Fibroblast of skin of right quadriceps (primary cell): ENCODE measurements at places on chromosomes 7 and 10.
A peak's percentile ranks its signal among the peaks of the same experiment; 100 is the strongest.

GRCh38 chr7:16409777-16410176 lies 11.6 kb downstream of the CRPPA start:
- DNase-seq: no peak

GRCh38 chr7:92633211-92633906 lies 43.2 kb upstream of the FAM133B start:
- DNase-seq: peak; percentile 94

GRCh38 chr7:75563171-75563570 lies 71.1 kb downstream of the SPDYE5 start:
- no peak for DNase-seq

DNA sequence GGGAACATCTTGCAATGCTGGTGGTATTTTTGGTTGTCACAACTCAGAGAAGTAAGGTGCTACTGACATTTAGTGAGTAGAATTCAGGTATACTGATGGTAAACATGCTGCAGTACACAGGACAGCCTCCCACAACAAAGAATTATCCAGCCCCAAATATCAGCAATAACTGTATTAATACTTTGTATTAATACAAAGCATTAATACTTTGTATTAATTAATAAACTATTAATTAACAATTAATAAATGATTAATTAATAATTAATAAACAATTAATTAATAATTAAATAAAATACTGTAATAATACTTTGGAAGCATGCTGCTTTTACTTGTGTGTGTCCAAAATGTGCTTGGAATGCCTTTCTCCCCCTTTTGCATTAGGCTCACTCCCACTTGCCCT lies 62.5 kb downstream of the ZNF92 start:
- DNase-seq: no peak

- DNase-seq: no peak
These were observed 105.0 kb upstream of the WDR11 start for GRCh38 chr10:120746001-120746777.

GRCh38 chr7:67753891-67754290 lies 757.3 kb downstream of the TYW1 start:
- DNase-seq: no peak

DNA sequence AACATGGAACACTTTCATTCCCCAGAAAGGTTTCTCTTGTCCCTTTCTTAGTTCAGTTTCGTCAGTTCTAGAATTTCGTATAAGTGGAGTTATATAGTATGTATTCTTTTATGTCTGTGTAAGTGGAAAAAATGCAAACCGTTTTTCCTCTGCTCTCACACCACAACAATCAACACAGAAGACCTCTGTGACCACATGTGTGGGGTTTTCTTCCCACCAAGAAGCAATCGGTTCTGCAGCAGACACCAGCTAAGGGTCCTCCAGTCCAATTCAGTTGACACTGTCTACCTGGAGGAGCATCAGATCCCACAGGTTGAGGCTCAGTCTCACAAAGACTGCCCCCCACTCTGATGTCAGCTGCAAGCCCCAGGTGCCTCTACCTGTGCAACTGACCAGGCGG lies 6.2 kb downstream of the CDC123 start:
- no peak for DNase-seq

DNA sequence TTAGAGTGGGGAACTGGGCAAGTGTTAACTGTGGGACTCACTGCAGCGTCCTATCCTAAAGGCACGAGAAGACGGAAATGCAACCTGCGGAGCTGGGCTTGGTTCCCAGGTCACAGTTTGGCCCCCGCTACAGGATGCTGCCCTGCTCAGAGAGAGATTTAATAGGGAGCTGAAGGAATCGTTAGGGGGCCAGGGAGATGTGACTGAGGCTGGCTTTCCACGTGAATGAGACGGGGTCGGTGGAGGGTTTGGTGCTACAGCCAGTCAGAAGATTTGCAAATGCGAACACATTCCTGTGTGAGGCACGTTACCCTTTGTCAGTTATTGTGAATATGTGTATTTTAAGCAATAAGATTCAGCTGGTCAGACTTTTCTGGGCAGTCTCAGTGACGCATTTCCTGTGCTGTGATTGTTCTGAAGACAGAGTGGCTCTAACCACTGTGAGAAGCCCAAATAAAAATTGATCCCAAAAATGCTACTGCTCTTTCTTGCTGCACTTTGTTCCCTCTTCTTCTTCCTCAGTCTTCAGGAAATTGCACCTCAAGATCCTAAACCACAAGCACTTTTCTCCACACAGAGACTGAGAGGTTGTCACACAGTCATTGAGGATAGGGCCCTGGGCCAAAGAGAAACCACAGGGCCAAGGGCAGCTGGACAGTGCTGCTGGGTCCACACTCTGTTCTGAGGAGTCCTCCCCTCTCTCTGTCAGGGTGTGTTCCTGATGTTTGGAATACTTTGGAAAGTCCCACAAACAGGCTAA lies 21.2 kb downstream of the CYP17A1 start:
- peak; percentile 62 for DNase-seq

GRCh38 chr10:114647545-114648138 lies 10.4 kb downstream of the ABLIM1 start:
- peak; percentile 18 for DNase-seq

- no peak for DNase-seq
These were observed 17.1 kb downstream of the CAV1 start for GRCh38 chr7:116541951-116542350.

DNA sequence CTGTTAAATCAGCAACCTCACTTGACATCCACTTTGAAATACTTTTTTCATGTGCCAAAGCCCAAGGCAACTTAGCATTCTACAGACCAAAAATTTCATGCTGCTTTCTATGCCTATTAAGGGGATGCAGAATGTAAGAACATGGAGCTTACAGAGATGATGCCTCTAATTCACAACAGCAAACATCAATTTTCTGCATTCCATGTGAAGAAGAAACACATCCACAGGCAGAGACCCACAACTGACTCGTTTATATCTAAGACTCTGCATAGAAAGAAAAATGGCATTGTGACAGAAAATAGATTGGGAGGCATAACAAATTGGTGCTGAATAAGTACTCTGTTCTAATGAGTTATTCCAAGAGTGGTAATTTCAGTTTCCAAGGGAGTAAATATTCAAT lies 107.6 kb downstream of the SGMS1 start:
- no peak for DNase-seq

GRCh38 chr7:134333943-134334342 lies 17.2 kb upstream of the SLC35B4 start:
- no peak for DNase-seq

DNA sequence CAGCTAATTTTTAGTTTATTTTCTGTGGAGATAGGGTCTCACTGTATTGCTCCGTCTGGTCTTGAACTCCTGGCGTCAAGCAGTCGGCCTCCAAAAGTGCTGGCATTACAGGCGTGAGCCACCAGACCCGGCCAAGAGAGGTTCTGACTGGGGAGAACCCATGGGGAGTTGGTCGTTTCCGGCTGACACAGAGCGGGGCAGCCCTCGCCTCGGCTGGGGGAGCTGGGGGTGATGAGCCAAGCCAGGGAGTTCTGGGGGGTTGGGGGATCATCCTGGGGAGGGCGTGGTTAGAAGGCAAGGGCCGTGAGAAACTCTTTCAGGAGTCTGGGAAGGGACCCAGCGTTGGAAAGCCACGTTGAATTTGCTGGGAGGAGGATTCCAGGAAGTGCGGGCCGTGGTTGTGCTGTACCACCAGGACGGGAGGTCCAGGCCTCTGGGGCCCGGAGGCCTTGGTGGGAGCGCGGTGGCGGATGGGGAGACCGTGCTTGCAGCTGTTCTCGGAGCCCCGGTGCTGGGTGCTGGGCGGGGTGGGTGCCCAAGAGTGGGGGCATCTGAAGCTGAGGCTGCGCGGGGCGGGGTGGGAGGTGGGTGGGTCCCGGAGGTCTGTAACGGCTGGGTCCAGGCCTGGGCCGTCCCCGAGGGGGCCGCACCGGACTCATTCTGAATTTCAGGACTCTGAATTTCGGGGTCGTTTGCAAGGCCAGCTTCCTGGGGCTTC lies 8.4 kb upstream of the ZNF853 start:
- DNase-seq: no peak
